ENCODE measurements at places on chromosomes 7 and 10.

GRCh38 chr10:26290236-26290635, 73.7 kb downstream of the GAD2 start:
- no peak for DNase-seq

- DNase-seq = no peak
These were observed 290.5 kb downstream of the USP6NL start for GRCh38 chr10:11320809-11321520.

DNA sequence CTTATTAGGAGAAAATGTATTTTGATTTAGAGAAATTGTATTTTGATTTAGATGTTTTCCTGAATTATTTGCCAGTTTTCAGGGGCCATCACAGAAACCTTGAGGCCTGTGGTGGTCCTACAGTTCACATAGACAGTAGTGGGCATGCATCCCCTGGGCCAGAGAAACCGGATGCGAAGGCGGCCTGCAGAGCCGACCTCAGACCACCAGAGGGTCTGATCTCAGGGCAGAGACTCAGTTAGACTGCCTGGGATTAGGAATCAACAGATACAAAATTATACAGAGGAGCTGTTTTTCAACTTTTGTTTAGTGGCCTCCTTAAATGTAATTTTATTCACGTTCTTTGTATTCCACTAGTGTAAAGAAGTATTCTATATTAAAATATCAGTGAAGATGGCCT, 158.4 kb downstream of the PAXIP1 start:
- DNase-seq = no peak

DNA sequence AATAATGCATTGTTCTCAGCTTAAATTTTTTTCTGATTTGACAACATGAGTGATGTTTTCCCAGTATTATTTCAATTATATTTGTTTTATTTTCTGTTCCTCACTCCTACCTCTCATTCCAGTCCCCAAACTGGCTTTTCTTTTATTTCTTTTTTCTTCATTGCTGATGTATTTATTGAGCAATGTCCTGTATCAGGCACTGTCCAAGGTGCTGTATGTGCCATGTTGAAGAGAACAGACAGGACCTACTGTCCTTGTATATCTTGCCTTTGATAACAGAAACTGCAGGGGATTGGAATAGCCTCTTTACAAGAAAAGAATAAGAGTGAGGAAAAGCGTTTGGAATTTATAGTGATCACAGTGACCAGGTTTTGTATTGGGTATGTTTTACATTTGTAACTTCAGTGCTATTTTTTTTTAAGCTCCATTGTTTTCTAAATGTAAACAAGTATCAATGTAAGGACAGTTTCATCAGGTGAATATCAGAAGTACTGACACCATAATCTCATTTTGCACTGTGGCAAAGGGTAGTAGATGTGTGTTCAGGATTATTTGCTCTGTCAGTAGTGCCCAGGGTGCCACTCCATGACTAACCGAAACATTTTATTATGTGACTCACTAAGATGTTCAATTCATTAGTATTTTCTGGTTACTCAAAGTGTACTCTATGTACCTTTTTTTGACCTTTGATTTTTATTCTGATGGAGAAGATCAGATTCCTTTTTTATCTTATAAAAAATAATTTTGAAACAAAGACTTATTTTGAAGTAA, 15.6 kb upstream of the CLDN12 start:
- peak; percentile 31 for DNase-seq

- peak; percentile 32 for DNase-seq
These were observed 507 bp downstream of the SAR1A start for GRCh38 chr10:70169649-70170364.

DNA sequence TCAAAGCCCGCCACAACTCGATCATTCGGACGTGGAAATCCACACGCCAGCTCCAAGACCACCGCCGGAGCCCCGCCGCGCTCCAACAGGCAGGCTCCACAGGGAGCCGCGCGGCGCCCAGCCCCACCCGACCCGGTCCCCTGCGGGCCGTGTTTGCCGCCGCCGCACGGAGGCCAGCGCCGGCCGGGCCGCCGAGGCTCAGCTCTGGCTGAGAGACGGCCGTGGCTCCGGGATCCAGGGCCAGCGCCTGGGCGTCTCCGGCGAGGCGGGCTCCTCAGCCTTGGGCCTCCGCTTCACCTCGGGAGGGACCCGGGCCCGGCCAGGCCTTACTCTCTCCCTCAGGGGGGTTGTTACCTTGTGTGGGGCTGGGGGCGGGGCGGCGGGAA, 333 bp downstream of the SMNDC1 start:
- peak; percentile 24 for DNase-seq

DNA sequence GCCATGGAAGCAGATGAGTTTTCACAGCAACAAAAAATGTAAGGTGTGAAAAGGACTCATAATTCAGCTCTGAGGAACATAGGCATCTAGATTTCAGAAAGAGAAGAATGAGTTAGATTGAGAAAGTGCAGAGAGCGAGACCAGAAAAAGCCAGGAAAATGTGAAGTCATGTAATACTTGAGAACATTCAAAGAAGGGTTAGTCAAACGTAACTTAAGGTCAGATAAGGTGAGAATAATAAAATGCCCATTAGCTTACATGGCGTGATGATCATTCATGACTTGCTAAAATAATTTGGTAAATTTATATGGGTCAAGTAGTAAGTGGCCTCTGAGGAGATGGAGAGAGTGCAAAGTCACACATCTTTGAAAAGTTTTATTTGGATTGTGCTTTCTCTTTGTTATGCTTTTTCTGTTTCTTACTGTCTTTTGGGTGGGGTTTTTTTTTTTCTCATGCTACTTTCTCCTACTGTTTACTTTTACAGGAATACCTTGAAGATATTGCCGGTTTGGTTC, 271.8 kb upstream of the NRG3 start:
- DNase-seq = no peak

DNA sequence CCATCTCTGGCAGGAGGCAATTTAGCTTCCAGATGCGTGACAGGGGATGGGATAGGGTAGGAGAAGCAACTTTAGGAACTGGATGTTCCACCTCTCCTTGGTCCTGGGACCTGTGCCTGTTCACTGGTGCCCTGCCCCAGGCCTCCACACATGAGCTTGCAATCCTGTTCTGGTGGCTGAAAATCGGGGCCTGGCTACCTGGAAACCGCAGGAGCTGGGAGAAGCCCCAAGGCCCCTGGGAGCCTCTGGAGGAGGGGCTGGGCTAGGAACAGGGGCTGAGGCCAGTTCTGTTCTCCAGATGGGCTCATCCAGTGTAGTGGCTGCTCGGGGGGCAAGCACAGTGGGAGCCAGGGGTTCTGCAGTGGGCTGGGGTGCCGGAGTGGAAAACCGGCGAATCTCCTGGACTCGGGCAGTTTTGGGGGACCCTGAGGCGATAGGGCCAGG, 5.3 kb upstream of the MYOZ1 start:
- no peak for DNase-seq

DNA sequence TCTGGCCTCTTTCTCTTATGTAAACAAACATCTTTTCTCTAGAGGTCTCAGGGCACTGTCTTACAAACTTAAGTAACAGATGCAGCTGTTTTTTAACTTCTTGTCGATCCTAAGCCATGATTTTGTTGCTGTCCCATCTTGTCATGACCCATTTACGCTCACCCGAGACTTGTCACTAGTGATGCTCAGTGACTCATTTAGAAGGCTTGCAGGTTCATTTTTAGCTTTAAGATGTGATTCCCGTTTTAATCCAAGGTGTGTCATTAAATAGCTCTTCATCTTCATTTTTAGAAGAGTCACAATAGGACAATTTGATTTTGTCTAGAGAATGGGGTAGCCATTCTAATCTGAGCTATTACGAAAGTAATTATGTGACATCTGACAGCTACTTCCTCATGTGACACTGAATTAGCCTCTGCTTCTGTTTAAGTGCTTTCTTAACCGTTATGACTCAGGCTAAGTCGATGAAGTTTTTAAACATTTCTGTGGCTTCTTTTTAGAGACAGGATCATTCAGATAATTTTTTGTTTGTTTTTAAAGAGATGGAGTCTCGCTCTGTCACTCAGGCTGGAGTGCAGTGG, 42.7 kb downstream of the SPDYE5 start:
- peak; percentile 74 for DNase-seq

- no peak for DNase-seq
These were observed 21.4 kb downstream of the TSPAN13 start for GRCh38 chr7:16774986-16775385.

GRCh38 chr7:101411508-101411874, 48.8 kb downstream of the COL26A1 start:
- DNase-seq = no peak

Measured in choroid plexus epithelial cell (primary cell).